ENCODE measurements at places on chromosomes 6 and 20. TPM values are rescaled to one million over a fixed set of nuclear protein-coding genes. Genes with fewer than 3 reads are reported as not detected.

The CAGE1 gene
- under 0.01 TPM for total RNA-seq

The TUBB2B gene
- total RNA-seq = 5.1 TPM

The UBE2C gene
- 12.9 TPM for total RNA-seq

The C2 gene
- total RNA-seq = 27.2 TPM

The FHL5 gene
- total RNA-seq = not detected

The TFAP2C gene
- total RNA-seq = not detected

The LTA gene
- total RNA-seq = not detected

The PPP1R14C gene
- 0.17 TPM for total RNA-seq

The RAET1E gene
- total RNA-seq = 1.5 TPM

The SLPI gene
- 0.17 TPM for total RNA-seq

The DEFB132 gene
- not detected for total RNA-seq

The SMPDL3A gene
- total RNA-seq = 19.8 TPM

The NFATC2 gene
- total RNA-seq = under 0.01 TPM

The REV3L gene
- 127 TPM for total RNA-seq

The TMEM14A gene
- total RNA-seq = 27.5 TPM

The MAP7 gene
- total RNA-seq = 1.5 TPM

The PSMB1 gene
- total RNA-seq = 227 TPM

The ASXL1 gene
- total RNA-seq = 29.3 TPM

The APOBEC2 gene
- not detected for total RNA-seq

The GSTA3 gene
- total RNA-seq = not detected

The AGER gene
- total RNA-seq = 0.50 TPM

The EBF4 gene
- 0.99 TPM for total RNA-seq

The KIAA1755 gene
- 2.8 TPM for total RNA-seq

The SYCP2 gene
- 0.51 TPM for total RNA-seq

The SLC17A2 gene
- total RNA-seq = not detected

The CRIP3 gene
- 0.26 TPM for total RNA-seq

The LAMA2 gene
- total RNA-seq = 67.5 TPM

The RAMACL gene
- total RNA-seq = 2.3 TPM

The LTB gene
- not detected for total RNA-seq

Data from fibroblast of lung (primary cell).